Stimulated activated CD4-positive, alpha-beta T cell treated with anti-CD3 and anti-CD28 coated beads, Interleukin-15, amount 100 ng/mL, for 1 hour (primary cell): ENCODE measurements at places on chromosomes 1 and 21.
A peak's percentile ranks its signal among the peaks of the same experiment; 100 is the strongest.

DNA sequence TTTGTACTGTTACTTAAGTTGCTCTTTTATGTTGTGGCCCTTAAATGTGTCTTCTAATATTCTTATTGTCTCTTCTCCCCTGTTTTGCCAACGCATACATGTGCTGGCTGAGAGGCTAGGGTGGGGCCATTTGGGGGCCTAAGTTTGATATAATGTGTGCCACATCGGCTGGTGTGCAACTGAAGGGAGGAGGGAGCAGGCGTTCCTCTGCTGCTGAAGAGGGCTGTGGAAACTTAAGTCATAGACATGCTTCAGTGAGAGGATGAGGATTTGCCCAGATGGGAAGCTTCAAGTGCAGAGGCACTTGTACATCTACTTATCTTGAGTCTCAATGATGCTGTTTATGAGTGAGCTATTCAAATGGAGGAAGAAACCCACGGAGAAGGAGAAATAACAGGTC lies 630.6 kb downstream of the LMO4 start:
- DNase-seq, result no peak

GRCh38 chr1:171754353-171754705 lies 12.5 kb upstream of the VAMP4 start:
- DNase-seq, result no peak

DNA sequence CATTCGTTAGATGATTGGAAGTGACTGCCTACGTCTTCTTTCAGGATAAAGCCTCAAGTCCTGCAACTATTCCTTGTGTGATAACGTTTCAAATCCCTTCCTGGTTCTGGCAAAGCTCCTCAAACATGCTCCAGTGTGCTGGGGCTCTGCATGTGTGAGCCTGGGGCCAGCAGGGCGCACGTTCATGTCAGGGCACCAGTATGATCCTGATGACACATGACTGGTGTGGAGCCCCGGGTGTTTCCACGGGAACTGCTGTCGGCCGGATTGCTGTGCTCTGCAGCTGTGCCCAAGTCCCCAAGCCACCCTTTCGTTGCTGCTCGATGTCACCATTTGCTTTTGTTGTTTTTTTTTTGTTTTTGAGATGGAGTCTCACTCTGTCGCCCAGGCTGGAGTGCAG lies 21.3 kb downstream of the KRTAP10-1 start:
- DNase-seq, result no peak

- no peak for DNase-seq
These were observed 18.7 kb upstream of the ADAR start for GRCh38 chr1:154626456-154627256.

- DNase-seq, result no peak
These were observed 205.5 kb downstream of the RPS6KC1 start for GRCh38 chr1:213256438-213257087.

GRCh38 chr1:201076092-201076491 lies 36.1 kb downstream of the CACNA1S start:
- DNase-seq, result no peak

DNA sequence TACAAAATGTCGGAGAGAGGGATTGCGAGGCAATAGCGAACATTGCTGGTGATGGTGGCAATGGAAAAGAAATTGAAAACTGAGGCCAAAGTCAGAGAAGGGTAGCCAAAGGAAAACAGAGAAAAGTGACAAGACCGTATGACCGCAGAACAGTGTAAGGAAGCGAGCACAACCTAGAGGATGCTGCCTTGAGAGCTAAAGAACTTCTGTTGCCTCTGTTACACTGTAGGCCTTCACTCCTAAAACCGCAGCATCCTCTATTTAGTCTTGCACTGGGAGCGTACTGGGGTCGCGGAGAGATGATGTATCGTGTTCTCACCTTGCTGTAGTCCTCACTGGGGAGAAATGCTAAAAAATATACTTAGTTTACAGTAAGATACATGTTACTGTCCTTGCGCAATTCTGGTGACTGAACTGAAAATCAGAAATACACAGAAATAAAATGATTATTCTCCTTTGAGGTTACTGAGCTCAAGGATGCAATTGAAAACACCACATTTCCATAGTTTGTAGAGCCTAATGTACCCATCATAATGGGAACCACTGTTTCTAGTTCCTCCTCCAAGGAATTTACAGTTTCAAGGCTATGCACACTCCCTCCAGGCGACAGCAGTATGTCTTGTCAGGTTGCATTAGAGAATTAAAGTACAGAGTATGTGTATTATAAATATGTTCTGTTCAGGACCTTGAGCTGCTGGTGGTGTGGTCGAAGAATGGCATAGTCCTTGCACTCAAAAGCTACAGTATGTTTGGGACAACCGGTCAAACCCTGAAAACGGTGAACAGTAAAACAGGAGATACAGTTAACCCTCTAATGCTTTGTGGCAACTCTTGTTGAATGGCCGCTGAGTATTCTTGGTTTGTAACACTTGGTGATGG lies 1.3 kb downstream of the NEK7 start:
- DNase-seq, result no peak

- DNase-seq, result no peak
These were observed 546 bp downstream of the HES3 start for GRCh38 chr1:6244401-6245049.

- no peak for DNase-seq
These were observed 97.7 kb downstream of the PGBD5 start for GRCh38 chr1:230328342-230329015.

DNA sequence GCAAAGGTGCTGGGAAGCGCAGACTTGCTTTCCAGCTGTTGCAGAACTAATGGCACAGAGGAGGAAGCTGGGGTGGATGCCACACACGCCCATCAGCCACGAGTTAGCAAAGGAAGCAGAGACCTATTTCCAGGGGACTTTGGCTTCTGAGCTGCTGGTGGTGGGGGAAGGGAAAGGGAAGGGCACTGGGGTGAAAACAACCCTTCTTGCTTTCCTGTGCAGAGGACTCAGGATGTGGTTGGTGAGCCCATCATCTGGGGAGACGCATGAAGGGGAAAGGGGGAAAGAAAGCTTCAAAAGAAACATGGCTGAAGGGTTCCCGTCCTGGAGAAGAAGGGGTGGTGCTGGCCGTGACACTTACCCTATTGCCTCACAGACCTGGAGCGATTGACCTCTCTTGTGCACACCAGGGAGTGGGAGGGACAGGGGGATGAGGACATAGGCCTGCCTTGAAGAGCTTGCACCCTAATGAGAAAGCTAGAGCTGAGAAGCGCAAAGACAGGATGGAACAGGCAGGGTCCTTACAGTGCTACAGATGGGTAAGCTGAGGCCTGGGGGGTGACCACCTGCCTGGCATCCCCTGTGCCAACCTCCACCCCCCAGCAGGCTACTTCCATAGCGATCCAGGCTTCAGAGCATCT lies 140.8 kb upstream of the RAB4A start:
- DNase-seq, result no peak

DNA sequence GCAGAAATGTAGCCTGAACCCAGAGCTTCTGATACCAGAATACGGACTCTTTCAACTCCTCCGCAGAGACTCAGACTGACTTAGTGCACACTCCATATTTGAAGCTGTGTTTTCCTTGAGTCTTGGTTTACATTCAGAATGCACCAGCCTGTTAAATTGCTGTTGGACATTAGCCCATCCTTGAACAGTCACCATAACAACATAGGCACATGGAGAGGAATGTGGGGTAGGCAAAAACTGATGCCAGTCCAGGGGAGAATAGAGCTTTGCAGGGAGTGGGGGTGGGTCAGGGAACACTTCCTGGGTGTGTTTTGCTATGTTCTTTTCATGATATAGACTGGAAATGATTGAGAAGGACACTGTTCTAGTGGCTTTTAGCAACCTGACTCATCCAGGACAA lies 76.3 kb upstream of the CACNA1E start:
- DNase-seq, result no peak

- no peak for DNase-seq
These were observed 27.5 kb upstream of the STMN1 start for GRCh38 chr1:25933479-25934365.

- no peak for DNase-seq
These were observed 11.5 kb downstream of the KCNA2 start for GRCh38 chr1:110594456-110595352.

DNA sequence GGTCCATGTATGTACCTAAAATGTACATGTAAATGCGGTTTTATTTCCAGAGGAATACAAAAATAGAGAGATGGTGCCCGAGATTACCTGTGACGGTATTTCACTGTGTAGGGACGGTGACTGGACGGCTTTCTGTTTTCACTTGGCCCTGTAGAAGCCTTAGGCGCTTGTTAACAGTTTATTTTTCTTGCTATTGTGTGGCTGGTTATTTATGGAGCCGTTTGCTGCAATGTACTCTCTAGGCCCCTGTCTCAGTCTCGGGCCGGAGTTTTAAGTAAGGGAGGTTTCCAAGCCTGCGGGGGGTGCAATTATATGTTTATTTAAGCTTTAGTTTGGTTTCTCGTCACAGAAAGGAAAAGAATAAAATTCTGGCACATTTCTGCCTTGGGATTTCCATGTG lies 413 bp downstream of the EFCAB7 start:
- no peak for DNase-seq

DNA sequence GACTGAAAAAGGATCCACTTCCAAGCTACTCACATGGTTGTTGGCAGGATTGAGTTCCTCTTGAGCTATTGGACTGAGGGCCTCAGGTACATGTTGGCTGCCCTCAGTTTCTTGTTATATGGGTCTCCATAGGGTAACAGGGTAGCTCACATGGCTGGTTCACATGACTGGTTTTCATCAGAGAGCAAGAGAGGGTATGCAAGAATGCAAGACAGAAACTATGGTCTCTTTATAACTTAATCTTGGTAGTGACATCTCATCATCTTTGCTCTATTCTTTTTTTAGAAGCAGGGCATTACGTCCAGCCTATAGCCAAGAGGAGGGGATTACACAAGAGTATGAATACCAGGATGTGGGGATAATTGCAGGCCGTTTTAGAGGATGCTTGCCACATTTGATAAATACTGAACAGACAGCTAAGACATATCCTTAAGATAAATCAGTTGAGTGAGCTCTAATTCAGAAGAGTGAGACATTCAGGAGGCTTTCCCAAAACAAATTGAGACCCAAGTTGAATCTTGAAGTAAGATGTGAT lies 100.2 kb downstream of the HMCN1 start:
- DNase-seq, result no peak

GRCh38 chr1:60402216-60402615 lies 328.6 kb upstream of the C1orf87 start:
- no peak for DNase-seq

DNA sequence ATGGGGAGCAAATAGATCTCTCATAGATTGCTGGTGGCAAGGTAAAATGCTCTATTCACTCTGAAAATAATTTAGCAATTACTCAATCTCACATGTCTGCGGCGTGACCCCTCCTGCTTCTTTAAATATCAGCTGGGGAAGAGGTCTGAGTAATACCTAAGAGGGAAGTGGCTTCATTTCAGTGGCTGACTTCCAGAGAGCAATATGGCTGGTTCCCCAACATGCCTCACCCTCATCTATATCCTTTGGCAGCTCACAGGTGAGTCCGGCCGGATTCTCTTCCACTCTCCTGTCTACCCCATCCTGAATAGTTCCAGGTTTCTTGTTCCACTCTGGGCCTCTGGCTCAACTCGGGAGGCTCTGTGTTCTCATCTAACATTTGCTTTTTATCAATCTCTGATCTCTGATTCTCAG lies at the start of gene SLAMF7:
TSS of gene SLAMF7 (plus strand) at position 150 of the 414 bp plus-strand sequence. CDS start at position 205, 55 bp downstream.
- DNase-seq, result no peak

GRCh38 chr1:35519432-35519831 lies 37.8 kb downstream of the KIAA0319L start:
- no peak for DNase-seq

- peak; percentile 62 for DNase-seq
These were observed 20.0 kb downstream of the MEF2D start for GRCh38 chr1:156480411-156481192.

DNA sequence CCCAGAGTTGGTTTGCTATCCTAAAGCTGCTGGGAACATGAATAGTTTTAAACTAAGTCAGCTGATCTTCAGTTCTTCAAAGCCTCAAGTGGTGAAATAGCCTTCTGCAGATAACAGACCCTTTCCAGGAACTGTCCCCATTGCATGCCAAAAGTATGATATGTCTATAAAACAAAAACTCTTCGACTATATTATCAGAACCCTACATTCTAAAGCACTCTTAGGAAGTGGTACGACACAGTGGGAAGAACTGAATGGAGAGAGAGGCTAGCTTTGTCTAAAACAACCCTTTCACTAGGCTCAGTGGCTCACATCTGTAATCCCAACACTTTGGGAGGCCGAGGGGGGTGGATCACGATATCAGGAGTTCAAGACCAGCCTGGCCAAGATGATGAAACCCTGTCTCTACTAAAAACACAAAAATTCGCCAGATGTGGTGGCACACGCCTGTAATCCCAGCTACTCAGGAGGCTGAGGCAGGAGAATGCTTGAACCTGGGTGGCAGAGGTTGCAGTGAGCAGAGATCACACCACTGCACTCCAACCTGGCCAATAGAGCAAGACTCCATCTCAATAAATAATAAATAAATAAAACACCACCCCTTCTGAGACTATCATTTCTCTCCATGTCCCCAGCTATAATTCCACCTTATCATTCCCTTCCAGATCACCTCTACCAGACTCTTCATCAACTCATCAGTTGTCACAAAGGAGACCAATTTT lies 2.2 kb upstream of the FRRS1 start:
- no peak for DNase-seq

DNA sequence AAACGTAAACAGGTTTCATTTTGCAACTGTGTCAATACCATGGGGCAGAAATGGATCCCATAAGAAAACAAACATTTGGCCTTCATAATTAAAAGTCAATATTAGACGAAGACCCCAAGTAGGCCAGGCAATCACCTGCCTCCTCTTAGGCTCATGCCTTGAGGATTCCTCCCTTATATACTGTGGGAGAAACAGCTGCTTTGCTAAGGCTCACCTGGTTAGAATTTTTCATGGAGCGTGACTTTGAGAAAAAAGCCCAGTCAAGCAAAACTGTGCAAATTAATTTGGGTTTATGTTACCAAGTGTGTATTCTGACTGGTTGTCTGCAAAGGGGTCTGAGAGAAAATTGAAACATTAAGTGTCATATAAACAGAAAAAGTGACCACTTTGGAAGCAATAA lies 605.3 kb upstream of the USP24 start:
- DNase-seq, result no peak

- no peak for DNase-seq
These were observed 7.8 kb downstream of the ABCD3 start for GRCh38 chr1:94425821-94426484.
